ENCODE measurements at places on chromosomes 13 and 19.
A peak's percentile ranks its signal among the peaks of the same experiment; 100 is the strongest.

DNA sequence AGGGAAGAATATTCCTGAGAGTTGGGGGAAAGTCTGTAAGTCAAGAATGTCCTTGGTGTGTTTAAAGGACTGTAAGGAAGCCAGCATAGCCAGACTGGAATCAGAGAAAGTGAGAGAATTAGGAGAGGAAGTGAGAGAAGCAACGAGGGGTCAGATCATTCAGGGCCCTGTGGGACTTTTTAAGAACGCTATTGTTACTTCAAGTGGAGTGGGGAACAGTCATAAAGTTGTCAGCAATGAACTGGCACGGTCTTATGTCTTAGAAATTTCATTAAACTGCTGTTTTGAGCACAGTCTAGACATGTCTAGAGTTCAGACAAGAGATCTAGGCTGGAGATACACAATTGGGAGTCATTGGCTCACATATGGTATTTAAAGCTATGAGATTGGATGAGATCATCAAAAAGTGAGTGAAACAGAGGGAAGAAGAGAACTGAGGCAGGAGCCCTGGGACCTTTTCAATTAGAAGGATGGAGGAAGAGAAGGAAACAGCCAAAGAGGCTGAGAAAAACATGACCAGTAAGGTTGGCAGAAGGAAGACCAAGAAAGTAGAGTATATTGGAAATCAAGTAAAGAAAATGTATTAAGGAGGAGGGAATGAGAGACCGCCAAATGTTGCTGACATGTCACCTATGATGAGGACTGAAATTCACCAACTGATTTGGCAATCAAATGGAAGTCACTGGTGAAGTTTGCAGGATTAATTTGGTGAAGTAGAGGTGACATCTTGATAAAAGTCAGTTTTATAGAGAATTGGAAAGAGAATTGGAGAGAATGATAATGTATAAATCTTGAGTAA is 263.5 kb downstream of the GPC5 start:
- DNase-seq = no peak

GRCh38 chr19:17893766-17894165 is 22.0 kb downstream of the SLC5A5 start:
- no peak for DNase-seq

- DNase-seq = peak; percentile 2
These were observed 595 bp upstream of the RAB20 start for GRCh38 chr13:110562036-110562597.

GRCh38 chr13:41512441-41512840 is 55.1 kb downstream of the RGCC start:
- no peak for DNase-seq

GRCh38 chr13:113666951-113667701 is at the start of gene GRK1:
Gene GRK1, plus strand, starts transcription at chr13:113667219. Its CDS starts 168 bp downstream, at chr13:113667387.
- DNase-seq = no peak

GRCh38 chr19:10751109-10751953 is 33.5 kb downstream of the DNM2 start:
- no peak for DNase-seq

DNA sequence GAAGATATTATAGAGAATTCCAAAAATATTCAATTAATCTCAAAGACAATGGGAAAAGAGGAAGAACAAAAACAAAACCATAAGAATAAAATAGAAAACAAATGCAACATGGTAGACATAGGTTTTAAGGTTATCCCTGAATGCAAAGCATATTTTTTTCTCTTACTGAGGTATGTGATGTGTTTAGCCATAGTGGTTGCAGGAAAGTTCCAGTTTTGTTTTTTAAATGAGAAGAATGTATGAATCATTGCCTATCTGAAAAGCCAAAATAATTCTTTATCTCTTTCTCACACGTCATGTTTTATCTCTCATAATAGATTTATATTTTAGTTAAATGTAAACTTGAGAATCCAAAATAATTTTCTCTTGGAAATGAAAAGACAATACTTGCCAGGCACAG is 2591.7 kb upstream of the PCDH20 start:
- DNase-seq = no peak

GRCh38 chr19:9885077-9885552 is 50.0 kb downstream of the PIN1 start:
- DNase-seq = no peak

- no peak for DNase-seq
These were observed 257.8 kb downstream of the FOXO1 start for GRCh38 chr13:40408602-40409001.

- no peak for DNase-seq
These were observed 2.6 kb downstream of the LONP1 start for GRCh38 chr19:5717215-5717935.

DNA sequence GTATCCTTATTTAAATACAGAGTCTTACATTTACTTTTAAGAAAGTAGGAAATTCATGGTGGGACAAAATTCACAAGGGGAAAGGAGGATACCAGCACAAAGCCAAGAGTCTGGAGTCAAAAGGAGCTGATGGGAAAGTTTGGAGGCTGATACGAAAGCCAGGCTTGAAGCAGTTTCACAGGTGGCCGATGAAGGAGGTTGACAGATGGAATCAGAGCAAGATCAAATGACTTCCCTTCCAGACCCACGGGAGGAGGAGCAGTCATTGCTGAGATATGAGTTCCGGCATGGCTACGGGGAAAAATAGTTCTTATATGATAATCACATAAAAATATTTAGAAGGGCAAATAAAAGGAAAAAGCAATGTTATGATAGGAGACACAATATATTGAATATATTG is 65.0 kb downstream of the DGKH start:
- DNase-seq = no peak

DNA sequence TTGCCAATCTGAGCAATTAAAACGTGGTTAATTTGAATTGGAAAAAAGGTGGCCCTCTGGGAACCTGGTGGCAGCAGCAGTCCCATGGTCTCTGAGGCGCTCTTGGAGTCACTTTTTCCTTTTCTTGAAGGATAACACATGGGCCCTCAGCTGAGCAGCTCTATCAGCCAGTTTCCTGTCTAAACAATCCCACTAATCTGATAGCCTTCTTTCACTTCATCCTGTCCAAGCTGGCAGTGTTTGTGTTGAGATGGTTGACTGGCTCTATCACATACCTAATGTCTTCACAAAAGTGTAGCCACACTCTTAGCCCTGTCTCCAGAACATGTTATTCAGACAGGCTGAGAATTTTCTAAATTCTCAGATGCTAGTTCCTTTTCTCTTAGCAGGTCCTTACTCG is 10.7 kb downstream of the MZT1 start:
- DNase-seq = no peak

GRCh38 chr19:31111741-31112140 is 237.5 kb downstream of the TSHZ3 start:
- no peak for DNase-seq

DNA sequence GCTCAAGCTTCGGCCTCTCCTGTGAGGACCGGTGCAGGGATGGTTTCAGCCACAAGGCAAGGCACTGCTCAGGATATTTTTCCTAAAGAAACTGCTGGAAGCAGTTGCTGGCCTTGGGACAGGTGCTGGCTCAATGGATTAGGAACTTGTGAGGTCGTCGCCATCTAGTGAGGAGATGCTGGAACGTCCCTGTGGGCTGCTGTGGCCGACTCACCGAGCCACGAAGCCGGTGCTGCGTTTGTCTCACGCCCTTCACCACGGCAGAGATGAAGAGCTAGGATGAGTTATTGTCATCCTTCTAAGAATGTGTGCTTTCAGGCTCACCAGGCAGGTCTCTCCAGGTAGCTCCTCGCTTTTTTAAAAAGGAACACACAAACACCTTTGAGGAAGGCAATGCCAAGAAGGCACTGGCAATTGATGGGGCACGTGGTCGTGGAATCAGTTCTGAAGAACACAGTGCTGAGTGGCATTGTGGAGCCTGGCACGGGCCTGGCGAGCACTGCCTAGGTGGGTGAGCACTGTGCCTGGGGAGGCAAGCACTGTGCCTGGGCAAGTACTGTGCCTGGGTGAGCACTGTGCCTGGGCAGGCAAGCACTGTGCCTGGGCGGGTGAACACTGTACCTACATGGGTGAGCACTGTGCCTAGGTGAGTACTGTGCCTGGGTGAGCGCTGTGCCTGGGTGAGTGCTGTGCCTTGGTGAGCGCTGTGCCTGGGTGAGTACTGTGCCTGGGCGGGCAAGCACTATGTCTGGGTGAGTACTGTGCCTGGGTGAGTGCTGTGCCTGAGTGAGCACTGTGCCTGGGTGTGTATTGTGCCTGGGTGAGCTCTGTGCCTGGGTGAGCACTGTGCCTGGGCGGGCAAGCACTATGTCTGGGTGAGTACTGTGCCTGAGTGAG is 140.4 kb downstream of the TEX29 start:
- DNase-seq = no peak

DNA sequence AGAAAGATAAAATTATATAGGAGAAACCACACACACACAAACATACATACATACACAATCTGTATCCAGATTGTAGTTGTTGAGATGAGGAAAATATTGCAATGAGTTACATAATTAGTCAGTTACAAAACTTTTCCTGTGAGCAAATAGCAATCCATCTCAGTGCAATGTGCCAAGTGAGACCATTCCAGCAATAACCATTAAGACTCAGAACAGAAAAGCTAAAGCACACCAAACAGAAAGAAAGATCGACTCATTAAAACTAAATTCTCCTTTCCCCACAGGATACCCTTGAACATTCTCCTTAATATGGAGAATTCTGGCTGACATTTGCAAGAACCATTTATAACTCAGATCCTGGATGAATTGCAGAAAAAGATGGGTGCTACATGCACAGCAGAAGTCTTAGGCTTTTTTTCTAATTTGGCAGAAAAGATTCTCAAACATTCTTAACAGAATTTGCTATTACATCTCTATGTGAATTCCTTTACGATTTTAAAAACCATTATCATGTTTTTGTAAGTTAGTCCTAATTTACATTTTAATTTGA is 1341.2 kb upstream of the SPRY2 start:
- no peak for DNase-seq

DNA sequence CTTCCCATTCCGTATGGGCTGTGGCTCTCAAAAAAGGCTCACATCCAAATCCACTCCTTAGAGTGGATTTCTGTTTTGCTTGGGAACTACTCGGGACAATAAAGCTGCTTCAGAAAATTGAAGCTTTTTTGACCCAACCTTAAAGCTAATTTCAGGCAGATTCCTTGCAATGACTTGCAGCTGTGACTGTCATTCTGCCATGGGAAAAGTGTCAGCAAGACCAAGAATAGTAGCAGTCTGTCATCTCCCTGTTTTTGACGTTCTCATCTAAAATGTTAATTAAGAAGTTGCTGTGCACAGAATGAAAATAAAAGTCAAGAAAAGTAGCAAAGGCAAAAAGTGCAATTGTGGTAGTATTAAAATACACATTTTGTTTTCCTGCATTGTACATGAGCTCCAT is 304.7 kb downstream of the COG6 start:
- no peak for DNase-seq

DNA sequence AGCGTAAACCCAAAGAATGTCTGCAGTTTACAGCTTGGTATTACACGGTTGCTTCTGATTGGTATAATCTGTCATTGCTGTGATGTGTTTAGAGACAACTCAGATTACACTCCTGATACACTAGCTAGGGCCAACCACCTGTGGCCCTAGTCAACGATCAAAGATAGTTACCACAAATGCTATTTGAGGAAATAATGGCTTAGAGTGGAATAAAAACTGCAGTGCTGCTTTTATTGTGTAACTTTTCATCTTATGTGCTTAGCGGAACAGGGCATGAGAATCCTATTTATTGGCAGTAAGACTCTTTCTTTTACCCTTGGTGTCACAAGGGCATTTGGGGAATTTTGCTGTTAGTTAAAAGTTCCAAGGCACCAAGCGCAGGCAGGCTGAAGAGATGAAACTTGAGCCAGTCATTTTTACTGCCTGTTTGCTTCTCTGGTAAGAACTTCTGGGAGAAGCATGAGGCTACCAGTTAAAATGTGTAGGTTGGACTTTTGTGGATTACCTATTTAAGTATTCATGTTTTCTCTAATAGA is 363.3 kb downstream of the KCNRG start:
- DNase-seq = no peak

- peak; percentile 96 for DNase-seq
These were observed at the start of gene PLIN3 for GRCh38 chr19:4867534-4868285. Gene PLIN3, minus strand, starts transcription at chr19:4867667. Its CDS starts 6,273 bp downstream, at chr19:4861394.

DNA sequence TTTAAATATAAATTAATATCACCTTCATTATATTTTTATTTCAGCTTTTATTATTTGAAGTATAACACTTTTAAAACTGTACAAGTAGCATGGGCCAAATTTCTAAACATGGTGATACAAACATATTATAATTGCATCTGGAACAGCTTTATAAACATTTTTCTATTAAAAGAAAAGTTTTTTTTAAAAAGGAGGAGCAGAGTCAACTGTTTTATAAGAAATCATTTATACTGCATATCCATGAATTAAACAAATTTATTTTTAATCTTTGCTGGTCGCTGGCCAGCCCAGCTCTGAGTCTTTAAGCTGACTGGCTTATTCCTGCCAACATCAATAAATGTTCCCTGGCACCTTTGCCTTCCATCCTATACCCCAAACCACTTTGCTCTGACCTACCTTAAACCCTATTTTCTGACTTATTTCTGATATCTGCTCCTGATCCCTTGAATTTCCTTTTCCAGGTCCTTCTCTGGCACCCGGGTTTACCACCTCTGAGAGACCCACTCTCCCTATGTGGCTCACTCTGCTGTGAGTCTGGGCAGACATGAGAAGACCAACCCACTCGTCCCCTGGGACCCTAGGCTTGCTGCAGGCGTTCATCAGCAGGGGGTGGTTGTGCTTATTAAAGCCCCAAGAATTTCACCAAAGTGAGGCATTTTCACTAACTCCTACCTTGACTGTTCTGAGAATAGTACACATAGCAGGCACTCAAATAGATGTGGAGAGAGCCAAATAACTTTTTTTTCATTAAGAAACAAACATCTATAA is 220.3 kb downstream of the KLF12 start:
- DNase-seq = no peak

- peak; percentile 64 for DNase-seq
These were observed at the start of gene CYTH2 for GRCh38 chr19:48469289-48469881. Gene CYTH2, plus strand, starts transcription at chr19:48469369. Its CDS starts 139 bp downstream, at chr19:48469508.

DNA sequence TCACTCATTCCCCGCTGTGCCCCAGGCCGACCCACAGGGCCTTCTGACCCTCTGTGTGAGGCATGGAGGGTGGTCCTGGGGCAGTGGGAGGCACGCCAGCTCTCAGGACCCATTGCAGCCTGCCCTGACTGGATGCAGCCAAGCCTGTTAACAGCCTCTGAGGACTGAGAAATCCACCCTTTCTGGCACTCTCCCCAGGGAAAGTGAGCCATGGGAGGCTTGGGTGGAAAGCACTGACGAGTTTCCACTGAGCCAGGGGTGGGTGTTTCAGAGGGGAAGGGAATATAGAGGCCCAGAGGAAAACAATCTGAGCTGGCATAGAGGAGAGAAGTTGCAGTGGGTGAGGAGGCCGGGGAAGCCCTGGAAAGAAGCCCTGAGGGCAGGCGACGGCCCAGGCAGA is 30.6 kb upstream of the SLC7A10 start:
- no peak for DNase-seq

Measured in stimulated activated CD4-positive, alpha-beta T cell treated with anti-CD3 and anti-CD28 coated beads, Interleukin-4, amount 100 ng/mL, for 4 hours (primary cell).